ENCODE measurements at places on chromosomes 6 and 20.

DNA sequence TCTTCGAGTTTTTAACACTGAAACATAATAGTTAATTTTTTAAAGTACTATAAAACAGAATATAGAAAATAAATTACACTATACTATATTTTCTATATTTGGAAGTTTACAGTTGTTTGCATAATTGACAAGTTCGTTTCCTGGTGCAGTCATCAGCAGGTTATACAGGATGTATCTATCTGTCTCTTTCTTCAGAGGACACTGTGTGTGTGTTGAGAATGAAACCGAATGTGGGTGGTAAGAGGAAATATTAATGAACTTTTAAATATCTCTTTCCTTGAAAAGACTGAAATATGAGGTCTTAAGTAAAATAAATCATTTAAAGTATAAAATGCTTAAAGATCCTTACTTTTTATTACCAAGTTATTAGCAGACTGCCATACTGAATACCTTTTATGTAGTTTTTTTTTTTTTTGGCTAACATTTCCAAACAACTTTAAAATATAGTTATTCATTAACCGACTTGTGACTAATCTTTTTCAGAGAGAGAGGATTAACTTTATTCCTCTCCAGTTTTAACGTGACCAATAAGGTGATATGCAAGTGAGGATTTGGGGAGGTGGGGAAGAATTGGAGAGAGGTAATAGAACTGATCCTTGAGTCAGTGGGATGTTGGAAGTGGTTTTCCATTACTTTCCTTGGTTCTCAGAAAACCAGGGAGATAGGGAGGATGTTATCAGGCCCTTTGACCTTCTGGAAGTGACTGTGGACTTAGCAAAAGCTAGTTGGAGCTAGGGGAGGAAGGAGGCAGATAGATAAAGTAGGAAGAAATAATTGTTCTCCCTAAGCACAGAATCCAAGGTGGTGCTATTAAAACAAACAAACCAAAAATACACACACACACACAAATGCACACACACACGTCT lies 380.0 kb upstream of the FLRT3 start:
- no peak for DNase-seq

- DNase-seq, result no peak
These were observed 121.9 kb downstream of the INSM1 start for GRCh38 chr20:20489648-20490341.

- no peak for DNase-seq
These were observed 166.4 kb upstream of the GLP1R start for GRCh38 chr6:38882157-38882556.

GRCh38 chr6:135117413-135117968 lies 62.9 kb upstream of the HBS1L start:
- peak; percentile 7 for DNase-seq

DNA sequence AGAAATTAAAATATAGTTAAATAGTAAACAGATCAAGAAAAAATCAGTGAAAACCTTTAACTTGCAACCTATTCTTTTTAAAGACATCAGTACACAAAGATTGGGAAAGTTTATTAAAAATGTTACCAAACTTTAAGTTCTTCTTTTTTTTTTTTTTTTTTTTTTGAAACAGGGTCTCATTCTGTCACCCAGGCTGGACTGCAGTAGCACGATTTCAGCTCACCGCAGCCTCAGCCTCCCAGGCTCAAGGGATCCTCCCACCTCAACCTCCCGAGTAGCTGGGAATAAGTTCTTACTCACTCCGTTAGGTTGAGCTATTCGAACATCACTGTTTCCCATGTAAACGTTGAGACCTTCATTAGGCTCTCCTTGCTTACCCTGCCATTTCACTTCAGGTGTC lies 5.6 kb downstream of the MAP3K5 start:
- DNase-seq, result no peak

- no peak for DNase-seq
These were observed 55.0 kb upstream of the TCF21 start for GRCh38 chr6:133833949-133834359.

GRCh38 chr20:13788167-13788834 lies 3.5 kb downstream of the NDUFAF5 start:
- DNase-seq, result peak; percentile 4

GRCh38 chr6:161622779-161623178 lies 348.9 kb upstream of the AGPAT4 start:
- no peak for DNase-seq

DNA sequence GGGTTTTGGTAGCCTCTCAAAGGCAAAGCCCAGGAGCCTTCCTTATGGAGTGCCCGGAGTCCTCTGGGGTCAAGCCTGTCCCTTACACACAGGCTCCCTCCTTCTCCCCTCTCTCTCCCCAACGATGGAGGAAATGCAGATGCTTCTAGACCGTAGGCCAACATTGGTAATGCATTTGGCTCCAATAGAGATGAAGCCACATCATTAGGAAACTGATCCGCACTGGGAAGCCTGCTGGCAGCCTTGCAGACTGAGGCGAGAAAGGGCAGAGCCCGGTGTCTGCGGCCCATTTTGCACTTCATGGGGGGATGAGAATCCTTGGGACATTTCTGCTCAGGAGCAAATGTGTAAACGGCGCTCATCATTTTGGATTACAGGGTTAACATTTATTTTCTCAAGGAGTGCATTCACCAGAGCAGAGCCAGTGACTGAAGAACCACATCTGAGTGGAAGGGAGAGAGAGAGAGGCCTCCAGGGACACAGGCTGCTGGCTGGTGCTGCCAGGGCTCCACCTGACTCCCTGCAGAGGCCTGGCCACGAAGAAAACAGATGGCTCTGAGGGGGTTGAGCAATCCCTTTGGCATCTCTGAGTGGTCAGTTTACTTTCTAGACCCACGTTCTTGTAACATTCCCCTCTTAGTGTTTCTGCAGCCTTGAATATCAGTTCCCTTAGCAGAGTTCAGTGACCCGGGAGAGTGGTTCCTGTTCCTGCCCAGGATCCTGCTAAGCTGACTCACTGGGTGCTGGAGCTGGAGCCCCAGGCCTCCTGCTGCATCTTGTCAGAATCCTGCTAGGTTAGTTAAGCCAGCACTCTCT lies 4.4 kb upstream of the CST3 start:
- DNase-seq, result no peak

DNA sequence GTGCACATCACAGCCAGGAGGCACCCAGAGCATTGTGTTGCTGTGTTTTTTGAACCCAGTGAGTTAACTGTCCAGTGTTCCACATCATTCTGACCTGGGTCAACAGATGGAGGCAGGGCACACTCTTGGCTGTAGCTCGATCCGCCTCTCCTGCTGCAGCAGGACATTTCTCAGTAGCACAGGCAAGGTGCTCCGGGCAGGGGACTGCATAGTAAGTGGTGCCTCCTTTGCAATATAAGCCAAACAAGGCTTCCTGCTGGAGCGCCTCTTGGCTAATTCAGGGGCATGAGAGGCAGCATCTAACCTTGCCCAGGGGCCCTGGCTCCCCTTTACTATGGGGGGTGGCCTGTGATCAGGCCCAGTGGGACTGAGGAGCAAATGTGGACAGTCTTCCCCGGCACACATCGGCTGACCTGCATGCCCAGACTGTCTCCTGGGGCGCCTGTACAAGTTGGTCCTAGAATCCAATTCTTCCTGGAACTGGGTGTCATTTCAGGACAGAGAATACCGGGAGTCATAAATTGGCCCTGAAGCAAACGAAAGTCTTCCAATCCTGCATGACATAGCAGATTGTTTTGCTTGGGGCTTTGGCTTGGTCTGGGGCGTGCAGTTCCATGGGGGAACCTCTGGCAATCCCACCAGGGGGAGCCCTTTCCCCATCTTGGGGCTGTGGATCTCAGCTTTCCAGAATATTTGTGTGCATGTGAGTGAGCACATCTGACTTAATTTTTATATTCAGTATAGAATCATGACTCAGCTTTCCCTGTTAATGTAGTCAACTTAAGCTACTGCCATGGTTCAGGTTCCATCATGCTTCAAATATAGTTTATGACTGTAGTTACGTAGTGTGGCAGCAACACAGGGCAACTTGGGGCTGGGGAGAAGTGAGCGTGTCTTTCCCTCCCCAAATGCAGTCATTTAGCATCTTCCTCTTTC lies 56.0 kb upstream of the DDR1 start:
- DNase-seq, result peak; percentile 27

- no peak for DNase-seq
These were observed 771.9 kb upstream of the DEFB115 start for GRCh38 chr20:30485331-30486102.

GRCh38 chr6:73577676-73578075 lies 56.8 kb upstream of the EEF1A1 start:
- DNase-seq, result no peak

DNA sequence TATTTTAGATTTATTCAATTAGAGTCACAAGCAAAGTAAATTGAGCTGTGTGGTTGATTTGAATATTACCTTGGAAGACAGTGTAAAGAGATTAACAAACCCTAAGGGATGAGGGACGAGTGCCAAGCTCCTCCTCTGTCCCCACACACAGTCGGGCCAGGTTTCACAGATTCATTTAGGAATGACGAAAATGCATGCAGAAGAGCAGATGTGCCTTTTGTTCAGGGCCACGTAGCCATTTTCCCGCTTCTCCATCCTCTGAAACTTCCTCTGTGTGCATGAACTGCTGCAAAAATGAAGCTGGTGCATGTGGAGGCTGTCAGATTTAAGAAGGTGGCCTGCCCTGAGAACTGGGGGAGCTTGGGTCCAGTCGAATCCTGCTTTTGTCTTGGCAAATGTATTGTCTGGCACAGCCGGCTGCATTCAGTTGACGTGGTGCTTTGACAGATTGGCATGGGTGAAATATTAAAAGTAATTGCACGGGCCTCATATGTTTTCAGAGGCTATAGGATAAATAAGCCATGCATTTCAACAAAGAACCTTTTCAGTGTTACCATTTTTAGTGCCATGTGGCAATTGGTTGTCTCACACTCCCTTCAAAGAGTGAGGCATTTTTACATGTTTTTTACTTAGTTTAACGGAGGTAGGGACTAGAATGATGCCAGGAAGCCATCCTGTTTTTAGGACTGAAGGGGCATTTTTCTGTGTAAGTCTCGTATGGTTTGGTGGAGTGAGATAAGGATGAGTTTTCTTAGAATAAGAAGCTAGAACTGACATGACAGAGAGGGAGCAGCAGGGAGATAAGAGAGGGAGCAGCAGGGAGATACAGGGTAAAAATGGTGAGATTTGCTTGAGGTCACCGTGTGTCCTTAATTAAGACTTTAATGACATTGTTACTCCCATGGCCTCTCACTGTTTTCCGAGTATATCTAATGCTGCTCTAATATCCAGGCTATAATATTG lies 361.1 kb downstream of the NRN1 start:
- DNase-seq, result peak; percentile 25

GRCh38 chr6:150310539-150310938 lies 58.3 kb upstream of the IYD start:
- DNase-seq, result no peak

GRCh38 chr6:105794239-105794638 lies 291.9 kb upstream of the PRDM1 start:
- no peak for DNase-seq

DNA sequence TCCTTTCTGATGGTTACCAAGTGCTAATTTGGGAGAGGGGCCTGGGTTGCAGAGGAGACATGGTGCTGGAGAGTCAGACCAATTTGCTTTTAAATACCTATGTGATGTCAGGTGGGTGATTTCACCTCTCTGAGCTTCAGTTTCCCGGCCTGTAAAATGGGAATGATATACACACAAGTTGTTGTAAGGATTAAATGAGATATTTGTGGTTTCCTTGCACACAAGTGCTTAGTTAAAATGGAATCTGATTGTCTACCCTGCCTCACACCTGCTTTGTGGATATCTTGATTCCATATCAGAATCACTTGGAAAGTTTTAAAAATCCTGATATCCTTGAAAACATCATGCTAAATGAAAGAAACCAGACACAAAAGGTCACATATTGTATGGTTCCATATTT lies 44.5 kb downstream of the SCAND1 start:
- no peak for DNase-seq

DNA sequence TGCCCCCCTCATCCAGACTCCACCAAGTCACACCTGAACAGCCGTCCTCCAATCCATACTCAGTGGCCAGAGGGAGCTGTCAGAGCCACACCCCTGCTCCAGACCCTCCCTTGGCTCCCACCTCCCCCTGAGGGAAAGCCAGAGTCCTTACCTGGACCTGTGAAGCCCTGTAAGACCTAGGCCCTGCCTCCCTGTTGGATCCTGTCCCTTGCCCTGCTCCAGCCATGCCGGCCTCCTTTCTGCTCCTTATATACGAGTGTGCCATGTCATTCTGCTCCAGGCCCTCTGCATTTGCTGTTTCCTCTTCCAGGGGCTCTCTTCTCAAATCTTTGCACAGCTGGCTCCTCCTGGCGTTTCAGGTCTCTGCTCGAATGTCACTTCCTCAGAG lies 100.3 kb upstream of the MYL9 start:
- DNase-seq, result no peak

DNA sequence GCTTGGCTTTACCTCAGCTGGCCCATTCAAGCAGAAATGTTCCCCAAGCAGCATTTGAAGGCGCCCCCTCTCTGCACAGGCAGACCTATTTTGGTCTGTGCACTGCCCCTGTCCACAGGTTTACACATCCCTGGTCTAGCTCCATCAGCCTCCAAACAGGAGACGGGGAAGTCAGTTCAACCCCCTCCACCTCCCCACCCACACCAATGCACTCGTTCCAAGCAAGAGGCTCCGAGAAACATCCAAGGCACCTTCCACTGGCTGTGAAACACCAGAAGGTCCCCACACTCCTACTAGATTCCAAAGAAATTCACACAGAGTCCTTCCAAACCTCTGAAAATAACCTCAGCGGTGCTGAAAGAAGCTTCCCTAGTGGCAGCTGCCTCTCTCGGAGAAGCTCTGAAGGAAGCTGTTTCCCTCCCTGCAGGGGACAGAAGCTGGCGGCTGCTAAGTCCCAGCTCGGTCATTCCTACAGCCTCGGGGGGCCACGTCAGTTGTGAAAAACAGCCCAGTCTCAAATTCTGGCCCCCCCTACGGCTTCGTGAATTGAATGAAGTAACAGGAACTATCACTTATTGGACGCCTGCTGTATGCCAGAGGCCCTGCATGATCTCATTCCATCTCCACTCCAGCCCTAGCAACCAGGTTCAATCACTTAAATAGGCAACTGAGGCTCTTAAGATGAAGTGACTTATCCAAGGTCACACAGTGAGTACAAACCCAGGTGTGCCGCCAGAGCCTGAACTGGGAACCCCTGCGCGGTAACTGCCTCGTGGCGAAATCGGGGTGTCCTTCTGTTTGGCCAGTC lies 815 bp downstream of the SPATA2 start:
- no peak for DNase-seq

- DNase-seq, result no peak
These were observed at the start of gene PRSS35 for GRCh38 chr6:83511901-83512681. PRSS35 (plus strand) TSS chr6:83512534; CDS start chr6:83523442, 10,908 bp downstream.

DNA sequence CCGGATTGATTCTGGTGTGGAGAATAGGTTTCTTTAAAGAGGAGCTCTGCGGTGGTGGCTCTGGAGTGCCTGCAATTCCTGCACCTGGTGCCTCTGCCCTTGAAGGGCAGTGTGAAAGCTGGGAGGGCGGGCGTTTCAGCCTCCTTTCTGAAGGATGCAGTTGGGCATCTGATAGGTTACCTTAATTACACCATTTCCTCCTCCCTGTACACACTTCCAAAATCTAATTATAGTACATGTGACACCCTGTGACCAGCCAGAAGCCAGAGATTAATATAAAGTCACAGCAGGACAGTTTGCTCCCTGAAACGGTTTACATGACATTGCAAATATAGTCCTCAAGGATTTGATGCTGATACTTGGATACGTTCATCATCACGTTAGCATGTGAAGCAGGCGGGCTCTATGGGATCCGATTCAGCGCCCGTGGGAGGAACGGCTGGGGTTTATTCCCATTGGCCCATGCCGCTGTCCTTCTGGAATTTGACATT lies 548.2 kb downstream of the QKI start:
- no peak for DNase-seq
